Dermis microvascular lymphatic vessel endothelial cell (primary cell): ENCODE measurements at places on chromosomes 13 and 19. TPM values are rescaled to one million over a fixed set of nuclear protein-coding genes. Genes with fewer than 3 reads are reported as not detected.

Gene GEMIN7
- 17.7 and 22.0 TPM in 2 replicates for total RNA-seq

Gene GPC6
- under 0.01 TPM in 2 replicates for total RNA-seq

Gene TNFSF13B
- 0.39 and 1.0 TPM in 2 replicates for total RNA-seq

Gene CYP4F22
- not detected in 2 replicates for total RNA-seq

Gene SERTAD1
- total RNA-seq = 17.3 and 25.8 TPM in 2 replicates

Gene CCDC9
- 2.3 and 4.4 TPM in 2 replicates for total RNA-seq

Gene APOE
- total RNA-seq = 0.64 and 3.5 TPM in 2 replicates

Gene DPF1
- total RNA-seq = 0.13 and 0.26 TPM in 2 replicates

Gene GPR18
- not detected in 2 replicates for total RNA-seq

Gene C13orf42
- not detected in 2 replicates for total RNA-seq

Gene PCP2
- total RNA-seq = not detected in 2 replicates

Gene CD70
- not detected in 2 replicates for total RNA-seq

Gene PRKCG
- total RNA-seq = not detected in 2 replicates

Gene FAM83E
- 0.25 and 0.26 TPM in 2 replicates for total RNA-seq
